Left renal pelvis (tissue), 4 donors: ENCODE measurements at places on chromosomes 2 and 18. TPM values are rescaled to one million over a fixed set of nuclear protein-coding genes. Genes with fewer than 3 reads are reported as not detected.

DNA sequence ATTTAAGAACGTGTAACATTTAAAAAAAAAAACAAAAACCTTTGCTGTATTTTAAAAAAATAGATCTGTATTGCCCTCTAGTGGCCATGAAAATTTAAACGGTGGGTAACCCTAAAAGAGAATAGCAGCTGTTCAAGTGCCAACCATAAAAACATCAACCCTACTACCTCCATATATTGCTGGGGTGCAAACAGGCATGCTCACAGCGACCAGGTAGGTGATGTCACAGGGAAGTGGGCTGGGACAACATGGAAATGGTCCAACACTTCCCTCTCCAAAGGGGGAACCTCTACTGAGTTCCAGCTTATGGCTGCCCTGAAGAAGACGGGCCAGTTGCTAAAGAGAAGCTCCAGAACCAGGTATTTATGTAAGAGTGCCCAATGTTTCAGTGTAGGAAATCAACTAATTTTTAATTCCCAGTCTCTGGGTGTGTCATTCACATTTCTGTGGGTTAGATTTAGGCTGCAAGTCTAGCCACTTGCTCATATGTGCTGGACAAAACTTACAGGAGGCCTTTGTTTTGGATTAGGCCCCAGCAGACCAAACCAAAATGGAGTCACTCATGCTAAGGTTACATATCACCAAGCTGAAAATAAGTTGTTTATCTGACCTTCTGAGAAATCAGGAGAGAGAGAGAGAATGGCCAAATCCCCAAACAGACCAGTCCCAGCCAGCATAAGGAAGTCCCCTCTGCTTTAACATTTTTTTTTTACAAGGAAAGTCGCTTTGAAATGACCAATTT, 54.5 kb downstream of the SKA1 start:
- no peak for DNase-seq

- no peak for DNase-seq
Measured at GRCh38 chr2:22110244-22110651, 986.5 kb downstream of the TDRD15 start.

- DNase-seq: no peak
Measured at GRCh38 chr2:102401865-102402264, 21.1 kb upstream of the IL18RAP start.

DNA sequence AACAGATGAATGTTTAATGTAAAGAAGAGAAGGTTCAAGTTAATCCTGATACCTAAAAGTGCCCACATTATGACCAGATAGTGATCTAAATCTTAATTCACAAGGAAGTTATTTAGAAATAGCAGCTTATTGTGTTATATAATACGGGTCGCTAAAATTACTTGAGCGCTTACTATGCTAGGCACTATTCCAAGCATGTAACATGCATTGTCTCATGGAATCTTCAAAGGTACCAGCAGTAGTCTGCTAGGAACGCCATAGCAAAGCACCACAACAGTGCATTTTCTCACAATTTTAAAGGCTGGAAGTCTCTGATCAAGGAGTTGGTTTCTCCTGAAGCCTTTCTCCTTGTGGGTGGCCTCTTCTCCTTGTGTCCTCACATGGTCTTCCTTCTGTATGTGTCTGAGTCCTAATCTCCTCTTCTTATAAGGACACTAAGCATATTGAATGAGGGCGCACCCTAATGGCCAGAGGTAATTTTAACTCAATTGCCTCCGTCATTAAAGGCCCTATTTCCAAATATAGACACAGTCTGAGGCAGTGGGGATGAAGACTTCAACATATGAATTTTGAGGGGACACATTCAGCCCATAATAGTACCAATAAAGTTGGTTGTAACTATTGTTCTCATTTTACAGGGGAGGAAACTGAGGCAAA, 118.4 kb downstream of the LRRC30 start:
- DNase-seq: no peak

DNA sequence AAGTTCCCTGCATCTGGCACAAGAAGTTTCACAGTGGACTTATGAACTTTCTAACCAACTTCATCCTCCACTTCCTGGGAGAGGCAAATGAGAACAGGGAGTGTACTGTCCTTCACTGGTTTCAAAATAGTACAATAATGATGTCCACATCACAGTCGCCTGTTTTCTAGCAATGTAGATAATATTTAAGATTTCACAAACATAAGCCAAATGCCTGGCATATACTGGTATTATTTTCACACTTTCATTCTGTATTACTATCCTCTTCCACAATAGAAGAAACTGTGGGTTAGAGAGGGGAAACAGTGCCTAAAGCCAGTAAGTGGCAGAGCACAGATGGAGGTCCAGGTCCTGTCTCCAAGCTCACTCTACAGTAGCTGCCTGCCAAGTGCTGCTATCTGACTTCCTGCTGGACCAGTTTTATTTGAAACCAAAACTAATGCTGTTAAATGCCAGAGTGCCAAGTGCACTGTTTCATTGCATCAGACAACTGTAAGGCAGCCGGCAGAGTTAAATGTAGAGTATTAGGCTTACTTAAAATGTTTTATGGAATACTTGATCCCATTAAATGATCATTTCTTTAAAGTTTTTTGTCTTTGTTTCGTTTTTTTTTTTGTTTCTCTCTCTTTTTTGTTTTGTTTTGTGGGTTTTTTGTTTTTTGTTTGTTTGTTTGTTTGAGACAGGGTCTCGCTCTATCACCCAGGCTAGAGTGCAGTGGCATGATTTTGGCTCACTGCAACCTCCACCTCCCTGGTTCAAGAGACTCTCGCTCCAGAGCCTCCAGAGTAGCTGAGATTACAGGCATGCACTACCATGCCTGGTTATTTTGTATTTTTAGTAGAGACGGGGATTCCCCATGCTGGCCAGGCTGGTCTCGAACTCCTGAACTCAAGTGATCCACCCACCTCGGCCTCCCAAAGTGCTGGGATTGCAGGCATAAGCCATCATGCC, 15.1 kb downstream of the COBLL1 start:
- no peak for DNase-seq

- DNase-seq: no peak
Measured at GRCh38 chr18:44764863-44765262, 84.2 kb downstream of the SETBP1 start.

DNA sequence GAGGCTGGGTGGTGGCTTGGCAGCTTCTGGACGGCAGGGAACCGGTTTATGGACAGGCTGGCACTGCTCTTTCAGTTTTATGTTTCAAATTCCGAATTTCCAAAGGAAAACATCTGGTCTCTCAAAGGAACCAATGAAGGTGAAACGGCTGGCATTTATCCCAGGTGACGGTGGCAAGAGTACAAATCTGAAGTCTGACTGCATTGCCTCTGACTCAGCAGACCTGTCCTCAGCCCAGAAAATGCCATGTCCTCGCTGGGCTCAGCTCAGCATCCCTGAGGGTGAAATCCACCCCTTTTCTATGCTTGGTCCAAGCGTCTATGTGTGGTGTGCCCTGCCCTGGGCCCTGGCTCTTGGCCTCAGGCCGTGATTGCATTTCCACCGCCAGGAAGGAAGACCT, 38.1 kb downstream of the NAPG start:
- no peak for DNase-seq

DNA sequence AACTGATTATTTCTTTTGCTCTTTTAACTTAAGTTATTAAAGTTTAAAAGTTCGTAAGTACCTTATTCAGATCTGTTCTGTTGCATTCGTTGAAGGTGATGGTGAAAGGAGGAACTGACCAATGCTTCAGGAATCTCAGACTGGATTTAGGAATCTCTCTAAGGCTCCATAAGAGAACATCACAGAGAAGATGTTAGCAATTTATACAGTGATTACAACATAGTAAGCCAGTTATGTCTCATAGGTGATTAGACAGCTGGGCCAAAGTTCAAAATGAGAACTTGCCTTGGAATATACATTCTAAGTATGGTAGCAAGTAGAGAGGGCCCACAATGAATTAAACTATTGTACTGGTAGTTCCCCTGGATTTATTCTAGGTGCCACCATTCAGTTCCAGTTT, 3.2 kb downstream of the MARS2 start:
- DNase-seq: no peak

- no peak for DNase-seq
Measured at GRCh38 chr2:174007010-174007409, 41.8 kb upstream of the SP3 start.

ACVR1C gene
- 0.04 TPM for polyA plus RNA-seq

NYAP2 gene
- 0.06 TPM for polyA plus RNA-seq
